ENCODE measurements at places on chromosomes 2 and 18.

- DNase-seq: no peak
Measured at GRCh38 chr2:215797676-215798075, 215.7 kb downstream of the MREG start.

GRCh38 chr2:79271456-79271855 lies 111.9 kb upstream of the REG3A start:
- DNase-seq: no peak

GRCh38 chr2:108228006-108228405 lies 11.8 kb upstream of the SULT1C3 start:
- DNase-seq: no peak

GRCh38 chr2:66862885-66863650 lies 428.1 kb downstream of the MEIS1 start:
- peak; percentile 50 for DNase-seq
